ENCODE measurements at places on chromosomes 3 and 15. TPM values are rescaled to one million over a fixed set of nuclear protein-coding genes. Genes with fewer than 3 reads are reported as not detected.

The PLCH1 gene
- polyA plus RNA-seq, result not detected

- DNase-seq, result no peak
- H3K4me3 ChIP-seq, result no peak overlapping the region
- no peaks in the 10 kb centered on the region for H3K27me3 ChIP-seq
- peaks cover 26% of the 10 kb centered on the region for H3K4me1 ChIP-seq
Measured at GRCh38 chr3:150303768-150304167, 104.3 kb upstream of the TSC22D2 start.

The IL17RE gene
- polyA plus RNA-seq, result 0.24 TPM

The EFCC1 gene
- polyA plus RNA-seq, result not detected

The SIN3A gene
- polyA plus RNA-seq, result 13.9 TPM

The CASR gene
- polyA plus RNA-seq, result not detected

DNA sequence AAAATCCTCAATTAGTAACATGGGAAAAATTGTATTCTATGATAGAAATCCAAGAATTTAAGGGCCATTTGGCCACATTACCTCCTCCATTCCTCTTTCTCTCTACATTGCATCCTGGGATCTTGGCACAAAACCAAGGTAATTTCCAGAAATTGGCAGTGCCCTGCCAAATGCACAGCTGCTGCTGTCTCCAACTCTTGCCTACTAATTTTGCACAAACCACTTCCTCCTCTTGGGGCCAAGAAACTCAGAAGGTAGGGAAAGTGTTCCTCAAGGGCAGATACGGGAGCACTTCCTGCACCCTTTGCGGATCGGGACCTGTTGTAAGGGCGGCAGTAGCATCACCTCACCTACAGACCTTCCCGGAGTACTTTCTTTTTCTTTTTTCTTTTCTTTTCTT lies 57.8 kb downstream of the MAP3K13 start:
- no peak for DNase-seq
- no peaks in the 10 kb centered on the region for H3K4me1 ChIP-seq
- no peaks in the 10 kb centered on the region for H3K27me3 ChIP-seq
- no peak overlapping the region for H3K27ac ChIP-seq
- no peak overlapping the region for H3K4me3 ChIP-seq

DNA sequence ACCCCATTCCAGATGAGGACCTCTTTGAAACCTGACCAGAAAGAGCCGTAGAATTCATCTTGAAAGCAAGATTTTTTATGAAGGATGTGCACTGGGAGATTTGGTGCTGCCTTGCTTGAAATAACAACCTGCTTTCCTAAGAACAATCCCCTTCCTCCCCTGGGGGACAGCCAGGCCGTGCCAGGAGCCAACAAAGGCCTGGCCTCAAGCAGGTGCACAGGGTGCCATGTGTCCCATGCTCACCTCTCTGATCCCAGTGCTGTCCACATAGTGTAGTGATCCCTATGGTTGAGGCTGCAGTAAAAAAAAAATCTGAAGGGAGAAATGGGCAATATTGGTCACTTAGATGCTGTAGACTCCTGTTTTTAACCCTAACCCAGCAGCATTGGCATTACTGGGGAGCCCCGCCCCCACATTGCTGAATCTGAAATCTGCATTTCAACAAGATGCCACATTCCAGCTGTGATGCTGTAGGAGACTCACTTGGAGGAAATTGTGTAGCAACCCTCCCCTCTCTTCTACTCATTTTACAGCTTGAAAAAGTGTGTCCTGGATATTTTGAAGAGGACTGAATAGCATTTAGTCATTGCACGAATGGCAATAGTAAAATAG lies 171.2 kb downstream of the APBA2 start:
- no peaks in the 10 kb centered on the region for H3K27me3 ChIP-seq
- no peak overlapping the region for H3K4me3 ChIP-seq

GRCh38 chr3:141969711-141970110 lies 93.3 kb downstream of the ATP1B3 start:
- peaks cover 7% of the 10 kb centered on the region for H3K4me1 ChIP-seq
- H3K4me3 ChIP-seq, result no peak overlapping the region
- H3K27ac ChIP-seq, result no peak overlapping the region
- H3K27me3 ChIP-seq, result no peaks in the 10 kb centered on the region
- H3K36me3 ChIP-seq, result no peaks in the 10 kb centered on the region
- no peak for DNase-seq

GRCh38 chr3:160804762-160805161 lies 48.7 kb downstream of the PPM1L start:
- no peaks in the 10 kb centered on the region for H3K36me3 ChIP-seq
- H3K27ac ChIP-seq, result no peak overlapping the region
- DNase-seq, result peak; percentile 3
- no peaks in the 10 kb centered on the region for H3K27me3 ChIP-seq
- no peak overlapping the region for H3K4me3 ChIP-seq
- no peaks in the 10 kb centered on the region for H3K4me1 ChIP-seq

DNA sequence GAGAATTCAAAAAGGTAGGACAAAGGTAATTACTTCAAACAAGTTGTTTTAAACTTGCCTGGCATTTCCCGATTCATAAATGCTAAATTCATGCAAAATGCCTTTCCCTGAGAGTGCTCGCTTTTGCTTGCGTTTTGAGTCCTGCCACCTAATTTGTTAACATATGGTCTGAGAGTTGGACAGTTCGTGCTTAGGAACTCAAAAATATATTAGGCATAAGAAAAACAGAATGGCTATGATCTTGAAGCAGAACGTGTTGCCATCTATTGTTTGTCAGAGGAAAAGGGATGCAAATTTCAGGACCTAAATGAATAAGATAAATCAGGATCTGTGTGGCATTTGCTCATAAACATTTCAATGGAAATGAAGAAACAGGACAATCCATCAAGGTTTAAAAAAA lies 195.8 kb downstream of the ZMAT3 start:
- H3K4me3 ChIP-seq, result no peak overlapping the region
- H3K36me3 ChIP-seq, result no peaks in the 10 kb centered on the region
- H3K4me1 ChIP-seq, result no peaks in the 10 kb centered on the region

DNA sequence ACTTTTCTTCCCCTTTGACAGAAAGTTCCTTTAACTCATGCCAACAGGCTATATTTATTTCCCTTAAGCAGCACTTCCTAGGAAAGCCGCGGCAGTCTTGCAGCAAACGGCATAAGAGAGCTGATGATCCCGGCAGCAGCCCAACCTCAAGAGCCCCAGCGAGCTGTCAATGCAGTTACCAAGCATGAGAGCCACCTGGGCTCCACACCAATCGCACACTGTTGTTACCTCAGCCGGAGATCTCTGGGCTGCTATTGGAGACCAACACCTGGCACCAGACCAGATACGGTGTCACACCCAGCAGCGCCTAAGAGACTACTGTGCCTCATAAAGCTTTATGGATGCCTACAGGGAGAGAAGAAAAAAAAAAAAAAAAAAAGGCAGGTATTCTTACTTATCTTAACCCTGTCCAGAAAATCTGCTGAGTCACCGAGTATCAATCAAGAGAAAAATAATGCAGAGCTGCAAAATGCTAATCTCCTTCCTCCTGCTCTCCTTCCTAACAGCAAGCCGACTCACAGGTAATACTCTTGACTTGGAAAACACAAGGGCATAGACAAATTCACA lies 11.7 kb downstream of the ABCC5 start:
- no peaks in the 10 kb centered on the region for H3K27me3 ChIP-seq
- H3K4me3 ChIP-seq, result no peak overlapping the region
- H3K27ac ChIP-seq, result no peak overlapping the region
- 0 out of 2 replicates have a peak, but pooled peaks cover 4% of the 10 kb centered on the region for H3K36me3 ChIP-seq
- peaks cover 24% of the 10 kb centered on the region for H3K4me1 ChIP-seq

DNA sequence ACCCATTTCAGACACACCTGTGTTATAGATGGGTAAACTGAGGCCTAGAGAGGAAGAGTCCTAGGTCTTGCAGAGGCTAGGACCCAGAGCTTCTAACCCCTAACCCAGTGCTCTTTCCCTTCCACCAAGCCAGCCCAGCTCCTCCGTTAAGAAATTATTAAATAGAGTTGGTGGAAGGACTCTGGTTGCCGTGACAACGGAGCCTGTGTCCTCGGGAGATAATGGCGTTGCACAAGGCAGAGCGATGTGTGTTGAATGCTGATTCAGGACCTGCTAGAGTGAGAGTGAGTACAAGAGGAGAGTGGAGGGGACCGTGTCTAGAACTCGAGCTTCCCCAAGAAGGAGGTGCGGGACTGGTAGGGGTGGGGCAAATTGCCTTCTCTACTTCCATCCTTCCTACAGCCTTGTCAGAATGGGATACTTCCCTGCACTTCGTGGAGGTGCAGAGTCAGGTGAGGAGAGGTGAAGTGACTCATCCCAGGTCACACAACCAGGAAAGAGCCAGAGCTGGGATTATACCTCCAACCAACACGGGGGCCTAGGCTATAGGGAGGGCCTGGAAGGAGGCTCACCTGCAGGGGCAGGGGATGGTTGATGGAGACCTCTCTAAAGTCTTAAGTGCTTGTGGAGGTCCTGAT lies 8.6 kb downstream of the SLC6A1 start:
- peak; percentile 13 for DNase-seq
- H3K4me3 ChIP-seq, result no peak overlapping the region
- H3K36me3 ChIP-seq, result no peaks in the 10 kb centered on the region
- H3K27me3 ChIP-seq, result peaks cover 28% of the 10 kb centered on the region
- H3K27ac ChIP-seq, result no peak overlapping the region
- no peaks in the 10 kb centered on the region for H3K4me1 ChIP-seq

The CPNE9 gene
- not detected for polyA plus RNA-seq

DNA sequence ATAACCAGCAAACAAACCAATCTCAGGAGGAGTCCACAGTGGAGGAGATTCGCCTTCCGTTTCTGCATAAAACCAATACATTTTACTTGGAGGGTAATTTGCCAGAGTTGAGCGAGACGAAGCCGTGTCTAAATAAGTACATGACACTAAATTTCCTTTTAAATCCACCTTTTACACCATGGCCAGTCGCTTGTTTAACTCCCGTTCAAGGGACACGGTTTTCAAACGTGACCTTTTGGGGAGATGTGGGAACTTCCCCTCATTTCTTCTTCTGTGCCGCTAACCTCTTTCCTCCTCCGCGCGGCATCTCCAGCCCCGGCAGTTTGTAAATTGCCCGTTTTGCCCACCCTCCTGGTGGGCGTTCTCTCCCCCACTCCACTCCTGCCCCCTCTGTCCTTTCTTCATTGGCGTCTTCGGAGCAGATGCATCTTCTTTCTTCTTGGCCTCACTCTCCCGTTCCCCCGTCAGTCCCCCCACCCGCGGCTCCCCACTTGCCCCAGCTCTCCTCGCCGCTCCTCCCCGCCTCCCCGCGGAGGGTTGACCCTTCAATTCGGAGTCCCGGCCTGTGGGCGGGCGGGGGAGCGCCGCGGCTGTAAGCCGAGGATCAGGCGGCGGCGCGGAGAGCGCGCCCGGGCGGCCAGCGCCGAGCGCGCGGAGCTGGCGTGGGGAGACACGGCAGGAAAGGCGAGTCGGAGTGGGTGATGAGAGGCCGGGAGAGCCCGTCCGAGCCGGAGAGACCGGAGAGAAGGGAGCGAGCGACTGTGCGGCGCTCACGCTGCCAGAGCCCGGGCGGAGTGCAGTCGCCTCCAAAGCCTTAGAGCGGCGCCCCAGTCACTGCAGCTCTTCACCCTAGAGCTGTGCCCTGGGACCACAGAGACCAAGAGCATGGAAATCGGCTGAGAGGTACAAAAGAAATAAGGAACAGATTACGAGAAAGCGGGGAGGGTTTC lies at the start of gene NLGN1:
Gene NLGN1 (plus strand): TSS at position 584 of the 950 bp plus-strand sequence.
- H3K27me3 ChIP-seq, result no peaks in the 10 kb centered on the region
- H3K36me3 ChIP-seq, result no peaks in the 10 kb centered on the region
- H3K4me3 ChIP-seq, result peak within 1 kb of the TSS; percentile 81
- peak within 1 kb of the TSS; percentile 67 for H3K27ac ChIP-seq
- DNase-seq, result peak; percentile 93

The TPRG1 gene
- not detected for polyA plus RNA-seq

GRCh38 chr3:195040094-195040493 lies 230.9 kb downstream of the XXYLT1 start:
- H3K27ac ChIP-seq, result no peak overlapping the region
- H3K27me3 ChIP-seq, result peaks cover 11% of the 10 kb centered on the region
- no peaks in the 10 kb centered on the region for H3K36me3 ChIP-seq
- H3K4me3 ChIP-seq, result no peak overlapping the region
- no peak for DNase-seq

DNA sequence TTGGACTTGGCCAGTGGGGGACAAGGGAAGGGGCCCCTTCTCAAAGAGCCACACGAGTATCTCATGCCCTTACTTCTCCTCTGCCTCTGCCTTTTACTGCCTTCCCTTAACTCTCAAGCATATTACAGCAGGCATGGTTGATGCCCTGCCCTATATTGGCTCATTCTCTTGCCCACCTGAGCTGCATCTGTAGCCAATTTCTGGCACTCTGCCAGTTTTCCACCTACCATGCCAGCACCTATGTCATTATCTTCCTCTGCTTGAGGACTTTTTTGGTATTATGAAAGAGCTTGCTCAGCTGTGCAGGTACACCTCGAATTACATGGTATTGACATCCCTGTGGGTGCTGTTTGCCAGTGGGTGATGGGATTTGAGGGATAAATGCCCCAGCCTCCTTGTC lies 181.8 kb downstream of the OXSM start:
- DNase-seq, result no peak
- no peak overlapping the region for H3K4me3 ChIP-seq
- no peaks in the 10 kb centered on the region for H3K36me3 ChIP-seq
- no peak overlapping the region for H3K27ac ChIP-seq
- H3K27me3 ChIP-seq, result no peaks in the 10 kb centered on the region

- no peaks in the 10 kb centered on the region for H3K27me3 ChIP-seq
- DNase-seq, result no peak
- H3K36me3 ChIP-seq, result no peaks in the 10 kb centered on the region
- H3K27ac ChIP-seq, result no peak overlapping the region
- H3K4me1 ChIP-seq, result no peaks in the 10 kb centered on the region
Measured at GRCh38 chr3:156859578-156859977, 33.4 kb downstream of the LEKR1 start.

The P2RY14 gene
- polyA plus RNA-seq, result not detected

DNA sequence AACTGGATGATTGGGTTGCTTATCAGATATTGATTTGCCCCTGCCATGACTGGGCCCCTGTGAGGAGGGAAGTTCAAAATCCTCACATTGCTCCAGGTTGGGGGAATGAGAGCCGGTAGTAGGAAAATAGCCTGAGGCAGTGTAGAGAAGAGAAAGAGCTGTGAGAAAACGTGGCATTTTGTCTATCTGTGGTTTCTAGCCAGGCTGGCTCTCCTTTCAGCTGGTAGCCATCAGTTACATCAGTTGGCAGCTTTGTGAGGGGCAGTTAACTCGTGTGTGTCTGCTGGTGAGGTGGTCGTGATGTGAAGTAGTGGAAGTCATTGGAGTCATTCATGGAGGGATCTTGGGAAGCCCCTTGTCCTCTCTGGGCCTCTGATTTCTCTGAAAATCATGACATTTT lies 5.2 kb downstream of the ESYT3 start:
- DNase-seq, result peak; percentile 69
- H3K4me3 ChIP-seq, result no peak overlapping the region
- peaks cover 42% of the 10 kb centered on the region for H3K4me1 ChIP-seq
- H3K27me3 ChIP-seq, result no peaks in the 10 kb centered on the region
- no peak overlapping the region for H3K27ac ChIP-seq
- H3K36me3 ChIP-seq, result no peaks in the 10 kb centered on the region

DNA sequence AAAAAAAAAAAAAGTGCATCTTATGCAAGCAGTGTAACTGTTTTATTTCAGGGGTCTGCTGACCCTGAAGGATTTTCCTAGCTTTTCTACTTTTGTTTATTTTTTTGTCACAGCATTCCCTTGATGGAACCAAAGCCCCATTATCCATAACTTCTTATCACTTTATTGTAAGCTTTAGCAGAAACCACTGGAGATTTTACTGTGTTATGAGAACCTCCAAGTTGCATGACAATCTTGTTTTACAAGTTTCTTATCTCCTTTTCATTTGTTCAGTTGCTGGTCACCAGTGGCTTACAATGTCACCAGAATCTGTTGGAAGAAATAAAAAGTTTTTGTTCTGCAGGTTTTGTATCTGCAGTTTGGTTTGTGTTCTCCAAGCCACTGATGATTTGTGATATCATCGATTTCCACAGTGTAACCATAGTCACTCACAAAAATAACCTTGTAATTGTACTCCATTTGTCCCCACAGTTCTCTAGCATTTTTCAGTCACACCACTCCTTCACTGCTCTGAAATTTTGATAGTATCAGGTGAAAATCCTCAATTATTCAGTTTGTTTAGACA lies 660.0 kb downstream of the RBMS3 start:
- no peak overlapping the region for H3K27ac ChIP-seq
- DNase-seq, result no peak
- no peaks in the 10 kb centered on the region for H3K36me3 ChIP-seq

Data from GM23248 (cell line).